Thoracic aorta (tissue), 2 donors: ENCODE measurements at places on chromosomes 2 and 18.

- DNase-seq: no peak
Measured at GRCh38 chr2:161122772-161123530, 37.3 kb upstream of the TANK start.

- DNase-seq: no peak
Measured at GRCh38 chr2:9971105-9971818, 19.8 kb downstream of the GRHL1 start.

GRCh38 chr2:210099940-210100339 is 71.3 kb downstream of the KANSL1L start:
- DNase-seq: no peak

DNA sequence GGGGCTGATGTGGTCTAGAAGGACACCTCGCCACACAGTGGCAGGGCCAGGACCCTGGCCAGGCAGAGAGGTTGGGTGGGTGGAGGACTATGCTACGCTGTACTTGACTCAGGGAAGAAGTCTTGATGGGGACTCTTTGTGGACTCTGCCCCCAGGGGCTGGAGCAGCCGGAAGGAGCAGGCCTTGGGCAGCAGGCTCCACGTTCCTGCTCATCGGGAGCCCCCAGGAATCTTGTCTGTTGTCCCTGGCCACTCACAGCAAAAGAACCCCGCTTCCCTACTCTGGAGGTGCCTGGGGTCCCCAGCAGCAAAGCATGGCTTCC is 79.0 kb downstream of the POLR1A start:
- DNase-seq: no peak

GRCh38 chr2:120313695-120314615 is 32.0 kb upstream of the INHBB start:
- DNase-seq: no peak

- DNase-seq: no peak
Measured at GRCh38 chr18:45312555-45313126, 302.6 kb upstream of the SLC14A2 start.

DNA sequence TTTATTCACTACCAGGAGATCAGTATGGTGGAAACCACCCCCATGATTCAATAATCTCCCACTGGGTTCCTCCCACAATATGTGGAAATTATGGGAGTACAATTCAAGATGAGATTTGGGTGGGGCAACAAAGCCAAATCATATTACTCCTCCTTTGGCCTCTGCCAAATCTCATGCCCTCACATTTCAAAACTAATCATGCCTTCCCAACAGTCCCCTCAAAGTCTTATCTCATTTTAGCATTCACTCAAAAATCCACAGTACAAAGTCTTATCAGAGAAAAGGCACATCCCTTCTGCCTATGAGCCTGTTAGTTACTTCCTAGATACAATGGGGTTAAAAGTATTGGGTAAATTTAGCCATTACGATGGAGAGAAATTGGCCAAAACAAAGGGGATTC is 989.5 kb upstream of the CNTNAP5 start:
- no peak for DNase-seq

- DNase-seq: no peak
Measured at GRCh38 chr2:124241-124880, 78.1 kb upstream of the FAM110C start.

- DNase-seq: no peak
Measured at GRCh38 chr2:77310416-77310815, 211.8 kb downstream of the LRRTM4 start.

- DNase-seq: no peak
Measured at GRCh38 chr2:201093573-201093972, 21.8 kb downstream of the NDUFB3 start.

DNA sequence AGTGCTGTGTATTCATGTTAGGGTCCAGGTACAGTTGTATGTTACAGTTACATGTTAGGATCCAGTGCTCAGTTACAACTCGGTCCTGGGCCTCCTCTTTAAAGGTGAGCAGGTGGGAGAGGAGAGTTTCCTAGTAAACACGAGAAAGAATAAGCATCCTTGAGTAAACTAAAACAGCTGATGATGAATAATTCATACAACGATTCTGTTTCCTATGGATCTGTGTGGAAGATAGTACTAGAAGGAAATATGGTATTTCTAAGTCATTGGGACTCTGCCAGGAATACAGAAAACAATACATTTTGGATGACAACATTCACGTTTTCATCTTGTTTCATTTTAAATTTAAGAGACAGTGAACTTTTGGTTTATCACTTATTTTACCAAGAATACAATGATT is 29.5 kb downstream of the SNTG2 start:
- no peak for DNase-seq

DNA sequence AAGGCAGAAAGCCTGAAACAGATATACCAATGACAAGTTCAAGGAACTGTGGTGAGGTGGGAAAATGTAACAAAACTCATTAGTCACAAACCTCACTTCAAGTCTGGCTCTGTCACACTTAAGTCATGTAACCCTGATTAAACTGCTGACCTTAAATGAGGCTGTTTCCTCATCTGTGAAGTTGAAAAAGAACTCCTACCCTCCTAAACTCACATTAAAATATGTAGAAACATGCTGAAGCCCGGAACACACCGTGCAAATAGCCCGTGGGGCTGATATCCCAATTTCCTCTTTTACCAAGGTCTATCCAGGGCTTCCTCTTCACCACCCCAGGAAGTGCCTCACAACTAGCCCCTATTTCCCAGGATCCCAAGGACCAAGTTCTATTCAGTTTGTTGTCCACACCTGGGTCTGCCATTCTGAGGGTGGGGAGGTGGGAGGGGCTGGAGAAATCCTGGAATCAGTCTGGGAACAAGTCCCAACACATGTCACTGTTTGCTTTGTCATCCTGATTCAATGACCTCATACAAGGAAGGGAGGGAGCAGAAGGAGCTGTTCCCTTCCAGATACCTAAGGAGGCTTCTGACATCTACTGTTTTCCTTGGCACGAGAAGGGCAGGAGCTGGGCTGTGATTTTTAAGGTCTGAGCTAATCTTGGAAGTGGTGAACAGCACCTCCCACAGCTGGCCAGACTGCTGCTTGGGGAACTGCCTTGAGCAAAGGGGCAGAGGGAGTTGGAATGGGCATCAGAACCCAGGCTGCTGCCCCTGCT is 42.3 kb downstream of the SLC4A1AP start:
- DNase-seq: peak; percentile 86

GRCh38 chr2:49913025-49913424 is 758.7 kb upstream of the FSHR start:
- no peak for DNase-seq

DNA sequence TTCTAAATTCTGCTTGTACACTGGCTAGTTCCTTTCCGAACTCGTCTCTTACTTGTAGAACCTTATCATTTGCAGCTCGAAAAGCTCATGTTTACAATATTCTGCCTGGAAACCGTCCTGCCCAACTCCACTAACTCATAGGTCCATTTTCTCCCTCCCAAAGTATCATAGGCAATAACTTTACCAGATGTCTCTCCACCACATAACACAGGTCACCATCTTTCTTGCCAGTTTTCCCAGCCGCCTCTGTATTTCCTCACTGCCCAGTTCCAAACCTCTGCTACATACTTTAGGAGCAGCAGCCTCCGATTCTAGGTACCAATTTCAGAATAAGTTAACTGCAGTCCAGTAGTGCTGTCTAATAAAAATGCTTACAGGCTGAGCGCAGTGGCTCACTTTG is 259.5 kb downstream of the GLI2 start:
- no peak for DNase-seq

- DNase-seq: no peak
Measured at GRCh38 chr2:174059884-174060244, 94.7 kb upstream of the SP3 start.

GRCh38 chr2:150296770-150297546 is 190.5 kb downstream of the RND3 start:
- no peak for DNase-seq

DNA sequence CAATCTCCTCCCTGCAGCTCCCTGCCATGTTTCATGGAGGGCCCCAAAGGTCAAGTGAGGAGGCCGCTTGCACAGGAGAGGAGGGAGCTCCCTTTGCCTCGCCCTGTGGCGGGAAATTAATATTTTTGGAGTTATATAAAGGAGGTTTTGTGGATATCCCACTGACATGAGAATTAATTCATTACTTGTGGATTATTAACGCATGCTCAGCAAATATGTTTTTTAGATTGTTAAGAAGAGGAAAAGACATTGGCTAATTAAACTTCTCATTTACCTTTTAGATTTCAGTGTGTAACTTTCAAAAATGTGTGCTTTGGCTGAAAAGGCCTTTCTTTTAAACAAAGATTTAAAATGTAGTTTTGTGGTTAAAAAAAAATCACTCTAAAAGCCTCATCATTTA is 474.0 kb downstream of the SOCS6 start:
- DNase-seq: no peak

- DNase-seq: no peak
Measured at GRCh38 chr2:191656391-191656790, 21.5 kb upstream of the NABP1 start.

- no peak for DNase-seq
Measured at GRCh38 chr2:98869272-98869641, 66.8 kb downstream of the CRACDL start.

DNA sequence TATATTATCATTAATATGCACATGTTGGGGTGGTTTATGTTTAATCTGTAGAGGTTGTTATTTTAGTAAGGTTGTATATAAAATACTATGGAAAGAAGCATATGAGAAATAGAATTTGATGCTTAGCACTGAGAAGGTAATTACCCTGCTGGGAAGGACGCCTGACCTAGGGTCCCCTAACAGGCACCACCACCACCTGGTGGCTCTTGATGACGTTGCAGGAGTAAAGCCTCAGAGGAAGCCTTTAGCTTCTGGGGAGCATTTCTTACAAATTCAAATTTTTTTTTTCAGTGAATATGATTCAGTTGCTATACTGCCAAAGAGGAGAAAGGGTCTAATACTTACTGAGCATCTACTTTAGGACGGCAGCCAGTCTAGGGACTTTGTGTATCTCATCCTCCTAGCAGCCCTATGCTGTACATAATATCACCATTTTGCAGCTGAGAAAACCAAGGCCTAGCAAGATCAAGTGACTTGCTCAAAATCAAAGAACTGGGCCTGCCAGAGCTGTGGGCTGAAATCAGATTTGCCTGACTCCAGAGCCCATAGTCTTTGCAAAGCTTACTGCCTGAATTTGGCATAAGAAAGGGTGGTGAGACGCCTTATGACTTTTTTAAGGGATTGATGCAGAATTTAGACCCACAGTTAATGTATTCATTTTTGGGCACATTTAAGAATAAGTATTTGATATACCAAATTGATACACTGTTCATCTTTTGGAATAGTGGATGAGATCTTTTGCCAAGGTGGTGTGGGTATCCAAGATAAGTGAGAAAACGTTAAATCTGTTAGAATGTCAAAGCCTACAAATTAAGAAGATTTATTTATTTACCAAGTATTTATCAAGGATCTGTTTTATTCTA is 78.8 kb upstream of the GAREM1 start:
- no peak for DNase-seq

- DNase-seq: no peak
Measured at GRCh38 chr2:117983040-117983439, 30.8 kb downstream of the CCDC93 start.

- DNase-seq: no peak
Measured at GRCh38 chr18:54119524-54120019, 104.9 kb downstream of the MBD2 start.

DNA sequence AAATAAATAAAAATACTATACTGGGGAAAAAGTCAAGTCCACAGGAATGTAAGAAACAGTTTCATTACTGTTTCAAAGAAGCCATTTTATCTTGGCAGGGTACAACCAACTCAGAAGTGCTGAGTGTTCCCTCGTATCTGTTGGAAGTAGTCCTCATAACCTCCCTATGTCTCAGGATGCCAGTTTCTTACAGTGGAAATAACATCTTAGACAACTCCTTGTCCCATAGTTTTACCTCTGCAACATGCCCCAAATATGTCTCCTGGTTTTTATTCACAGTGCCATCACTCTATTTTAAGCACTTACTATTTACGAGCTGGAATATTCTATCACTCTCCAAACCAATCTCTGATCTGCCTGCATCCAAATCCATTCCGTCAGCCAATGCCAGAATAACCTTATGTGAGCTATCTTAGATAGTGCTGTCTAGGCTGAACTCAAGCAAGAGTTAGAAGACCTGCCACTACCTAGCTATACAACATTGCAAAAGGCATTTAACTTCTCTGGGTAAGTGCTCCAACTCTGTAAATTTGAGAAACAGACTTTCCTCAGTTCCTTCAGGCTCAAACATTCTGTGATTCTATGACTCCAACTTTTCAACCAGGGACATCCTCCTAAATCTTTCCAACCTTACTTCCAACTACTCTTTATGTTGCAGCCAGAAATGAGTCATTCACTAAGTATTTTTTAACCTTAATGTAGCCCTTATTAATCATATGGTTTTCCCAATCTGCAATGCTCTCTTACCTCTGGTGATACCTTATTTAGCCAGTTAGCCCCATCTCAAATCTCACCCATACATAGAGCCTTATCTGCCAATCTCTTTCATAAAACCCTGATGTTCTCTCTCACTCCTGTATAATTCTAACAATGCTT is 66.7 kb downstream of the RTN4 start:
- DNase-seq: no peak

GRCh38 chr2:66572391-66572790 is 137.5 kb downstream of the MEIS1 start:
- DNase-seq: no peak

DNA sequence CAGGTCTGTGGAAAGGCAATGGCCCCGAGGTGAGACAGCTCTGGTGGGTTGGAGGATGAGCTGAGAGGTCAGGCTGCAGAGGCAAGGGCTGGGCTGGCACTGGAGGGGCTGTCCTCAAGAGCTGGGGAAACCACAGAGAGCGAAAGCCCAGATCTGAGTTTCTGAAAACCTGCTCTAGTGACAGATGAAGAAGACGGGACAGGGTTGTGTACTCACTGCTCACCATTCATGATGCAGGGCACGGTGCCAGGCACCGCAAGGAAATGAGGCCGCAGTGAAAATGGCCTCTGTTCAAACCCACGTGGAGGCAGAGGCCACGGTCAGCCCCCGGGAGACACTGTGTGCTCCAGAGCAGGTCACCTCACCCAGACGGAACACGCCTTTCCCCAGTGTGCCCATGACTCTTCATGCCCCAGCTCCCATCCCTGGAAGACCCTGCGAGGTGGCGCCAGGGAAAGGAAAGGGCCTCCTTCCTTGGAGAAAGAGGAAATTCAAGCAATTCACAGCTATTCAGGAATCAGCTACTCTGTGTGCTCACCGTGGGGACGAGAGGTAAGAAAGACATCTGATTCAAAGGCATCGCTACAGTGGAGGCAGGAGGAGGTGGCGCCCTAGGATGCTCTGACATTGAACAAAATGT is 24.3 kb upstream of the ID2 start:
- no peak for DNase-seq
